ENCODE measurements at places on chromosomes 1 and 21.

GRCh38 chr21:41091616-41092015 lies 76.3 kb upstream of the BACE2 start:
- no peak for DNase-seq

GRCh38 chr1:168199056-168199455 lies 20.3 kb downstream of the TIPRL start:
- peak; percentile 49 for DNase-seq

- DNase-seq, result no peak
Observed at GRCh38 chr1:47444297-47444561, 6.4 kb downstream of the FOXD2 start.

DNA sequence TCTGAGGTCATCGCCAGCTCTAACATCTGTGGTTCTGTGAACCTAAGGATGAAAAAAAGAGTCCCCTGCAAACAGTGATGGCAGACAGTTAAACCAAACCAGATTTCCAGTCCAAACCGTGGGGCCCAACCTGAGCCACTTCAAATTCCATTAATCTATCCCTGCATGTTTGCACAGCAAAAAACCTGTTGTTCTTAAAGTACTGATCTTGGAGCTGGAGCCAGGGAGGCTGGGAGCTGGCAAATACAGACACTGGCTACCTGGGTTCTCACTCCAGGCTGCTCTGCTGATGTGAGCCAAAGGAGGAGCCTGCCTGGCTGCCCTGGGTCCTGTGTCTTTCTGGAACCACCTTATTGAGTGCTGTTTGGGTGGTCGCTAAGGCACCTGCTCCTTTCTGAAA lies 16.4 kb downstream of the LDLRAD1 start:
- DNase-seq, result no peak

- no peak for DNase-seq
Observed at GRCh38 chr1:181655756-181656155, 172.4 kb downstream of the CACNA1E start.

- DNase-seq, result no peak
Observed at GRCh38 chr1:12405325-12406210, 175.7 kb downstream of the VPS13D start.
